Chondrocyte (in vitro differentiated cells): ENCODE measurements at places on chromosomes 2 and 18.

DNA sequence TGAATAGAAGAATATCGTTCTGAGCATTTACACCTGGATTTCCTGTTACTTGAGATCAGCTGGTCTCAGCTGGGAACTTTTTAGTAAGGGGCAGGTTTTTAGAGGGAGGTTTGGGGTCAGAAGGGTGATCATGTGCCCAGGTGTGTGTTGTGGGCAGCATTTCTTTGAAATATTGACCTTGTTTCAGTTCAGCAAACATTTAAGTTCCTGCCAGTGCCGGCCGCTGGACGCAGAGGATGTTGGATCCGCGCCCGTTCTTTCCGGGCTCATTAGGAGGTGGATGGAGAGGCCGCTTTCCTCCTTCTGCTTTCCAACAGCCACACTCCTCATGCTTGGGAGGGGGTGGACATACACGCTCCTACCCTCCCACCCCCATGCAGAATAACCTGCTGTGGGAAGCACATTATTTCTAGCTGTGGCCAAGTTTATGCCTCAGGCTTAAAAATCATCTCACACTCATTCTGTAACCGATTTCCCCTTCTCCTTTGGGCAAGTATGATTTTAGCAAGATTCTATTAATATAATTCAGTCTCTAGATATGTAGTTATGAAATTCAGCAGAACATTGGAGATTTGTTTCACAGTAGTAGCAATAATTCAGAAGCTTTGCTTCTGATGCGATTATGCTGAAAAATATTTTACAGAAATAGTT, 131.4 kb downstream of the ZNF236 start:
- peaks cover 28% of the 10 kb centered on the region for H3K36me3 ChIP-seq
- DNase-seq, result no peak
- H3K27me3 ChIP-seq, result no peaks in the 10 kb centered on the region
- H3K27ac ChIP-seq, result no peak overlapping the region
- H3K4me3 ChIP-seq, result no peak overlapping the region
- peaks cover 1% of the 10 kb centered on the region for H3K4me1 ChIP-seq

DNA sequence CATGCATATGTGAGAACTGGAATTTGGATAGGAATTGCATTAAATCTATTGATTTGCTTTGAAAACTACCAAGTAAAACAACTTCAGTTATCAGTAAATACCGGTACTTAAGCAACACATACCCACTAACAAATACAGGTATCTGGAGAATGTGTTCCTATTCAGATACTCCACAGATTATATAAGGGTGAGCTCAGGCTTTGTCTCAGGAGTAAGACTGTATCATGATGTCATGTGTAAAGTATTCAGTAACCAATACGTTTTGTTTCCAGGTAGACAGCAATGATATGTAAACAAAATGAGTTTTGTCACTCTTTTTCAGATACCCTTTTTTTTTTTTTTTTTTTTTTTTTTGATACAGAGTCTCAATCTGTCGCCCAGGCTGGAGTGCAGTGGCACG, 74.8 kb downstream of the DSC3 start:
- DNase-seq, result no peak
- peaks cover 16% of the 10 kb centered on the region for H3K27me3 ChIP-seq

GRCh38 chr18:43893001-43893637, 615.8 kb upstream of the SYT4 start:
- no peaks in the 10 kb centered on the region for H3K36me3 ChIP-seq
- DNase-seq, result no peak
- H3K4me1 ChIP-seq, result peaks cover 21% of the 10 kb centered on the region
- H3K4me3 ChIP-seq, result no peak overlapping the region

GRCh38 chr18:45373286-45373880, 241.9 kb upstream of the SLC14A2 start:
- H3K27ac ChIP-seq, result no peak overlapping the region
- peaks cover 13% of the 10 kb centered on the region for H3K4me1 ChIP-seq
- DNase-seq, result no peak
- no peak overlapping the region for H3K4me3 ChIP-seq

GRCh38 chr2:27871802-27872201, 18.4 kb downstream of the RBKS start:
- H3K4me1 ChIP-seq, result peaks cover 2% of the 10 kb centered on the region
- H3K27ac ChIP-seq, result no peak overlapping the region
- H3K4me3 ChIP-seq, result no peak overlapping the region

- DNase-seq, result no peak
- peaks cover 44% of the 10 kb centered on the region for H3K4me1 ChIP-seq
- no peaks in the 10 kb centered on the region for H3K27me3 ChIP-seq
- H3K4me3 ChIP-seq, result no peak overlapping the region
- no peak overlapping the region for H3K27ac ChIP-seq
- H3K36me3 ChIP-seq, result no peaks in the 10 kb centered on the region
These were observed 810.6 kb upstream of the PIK3C3 start for GRCh38 chr18:41144441-41144840.

GRCh38 chr18:54529444-54529843, 61.6 kb upstream of the DYNAP start:
- no peaks in the 10 kb centered on the region for H3K4me1 ChIP-seq
- no peaks in the 10 kb centered on the region for H3K36me3 ChIP-seq
- H3K27me3 ChIP-seq, result peaks cover 17% of the 10 kb centered on the region

DNA sequence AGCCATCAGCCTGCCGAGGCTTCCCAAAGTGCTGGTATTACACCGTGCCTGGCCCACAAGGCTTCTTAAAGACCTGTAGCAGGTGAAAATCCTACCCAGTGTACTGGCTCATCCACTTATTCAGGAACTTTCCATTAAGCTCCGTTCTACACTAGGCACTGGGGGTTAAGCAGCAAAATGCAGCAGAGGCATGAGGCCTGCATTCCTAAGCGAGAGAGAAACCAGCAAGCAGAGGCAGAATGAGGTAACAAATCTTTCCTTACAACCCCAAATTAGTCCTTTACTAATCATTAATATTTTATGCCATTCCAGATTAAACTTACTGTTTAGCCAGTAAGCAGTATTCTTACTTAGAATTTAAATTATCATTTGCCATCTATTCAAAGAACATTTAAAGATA, 32.8 kb downstream of the UXS1 start:
- H3K4me3 ChIP-seq, result no peak overlapping the region
- DNase-seq, result no peak
- no peak overlapping the region for H3K27ac ChIP-seq
- peaks cover 5% of the 10 kb centered on the region for H3K4me1 ChIP-seq

DNA sequence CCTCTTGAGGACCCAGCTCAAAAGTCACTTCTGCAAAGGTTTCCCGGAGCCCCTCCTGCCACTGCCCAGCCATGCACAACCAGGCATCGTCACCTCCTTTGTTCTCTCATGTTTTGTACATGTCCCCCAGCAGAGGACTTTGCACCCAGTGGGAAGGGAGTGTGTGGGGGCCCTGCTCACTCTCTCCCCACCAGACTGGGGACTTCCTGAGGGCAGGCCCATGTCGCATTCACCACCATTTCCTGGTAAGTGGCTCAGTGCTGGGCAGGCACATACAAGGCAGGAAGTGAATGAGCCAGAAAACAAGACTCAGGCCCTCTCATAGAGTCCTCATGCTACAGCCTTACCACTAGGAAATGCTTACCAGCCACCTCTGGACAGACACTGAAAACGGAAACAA, 18.9 kb downstream of the MRPL35 start:
- no peak overlapping the region for H3K27ac ChIP-seq
- DNase-seq, result no peak
- H3K27me3 ChIP-seq, result no peaks in the 10 kb centered on the region
- no peak overlapping the region for H3K4me3 ChIP-seq
- peaks cover 9% of the 10 kb centered on the region for H3K36me3 ChIP-seq

GRCh38 chr18:59570101-59570775, 127.0 kb downstream of the CCBE1 start:
- peaks cover 2% of the 10 kb centered on the region for H3K27me3 ChIP-seq
- no peak overlapping the region for H3K27ac ChIP-seq
- no peak overlapping the region for H3K4me3 ChIP-seq
- no peak for DNase-seq
